ENCODE measurements at places on chromosomes 1 and 21.

DNA sequence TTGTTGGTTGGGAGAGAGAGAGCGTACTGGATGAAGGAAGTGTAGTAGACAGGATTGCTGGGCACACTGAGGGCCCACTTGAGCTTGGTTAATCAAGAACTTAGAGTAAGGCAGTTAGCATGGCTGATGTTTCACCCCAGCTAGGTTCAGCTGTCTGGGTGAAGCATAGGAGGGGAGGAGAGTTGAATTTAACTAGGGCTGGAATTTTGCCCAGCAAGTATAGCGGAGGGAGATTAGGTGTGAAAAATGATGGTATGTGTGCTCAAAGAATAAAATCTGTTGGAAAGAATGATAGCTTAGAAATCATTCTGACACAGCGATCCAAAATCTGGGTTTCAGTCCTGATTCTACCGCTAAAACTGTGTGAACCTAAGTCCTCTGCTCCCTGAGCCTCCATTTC is 461.5 kb upstream of the PROX1 start:
- no peak for DNase-seq

- DNase-seq, result no peak
These were observed 104.7 kb downstream of the CASZ1 start for GRCh38 chr1:10691740-10692125.

- DNase-seq, result no peak
These were observed 676 bp upstream of the PADI2 start for GRCh38 chr1:17119773-17120480.

- peak; percentile 54 for DNase-seq
These were observed at the start of gene RCC2 for GRCh38 chr1:17439250-17440073. Gene RCC2 (minus strand): TSS chr1:17439677. CDS start chr1:17438514, 1,163 bp downstream.

DNA sequence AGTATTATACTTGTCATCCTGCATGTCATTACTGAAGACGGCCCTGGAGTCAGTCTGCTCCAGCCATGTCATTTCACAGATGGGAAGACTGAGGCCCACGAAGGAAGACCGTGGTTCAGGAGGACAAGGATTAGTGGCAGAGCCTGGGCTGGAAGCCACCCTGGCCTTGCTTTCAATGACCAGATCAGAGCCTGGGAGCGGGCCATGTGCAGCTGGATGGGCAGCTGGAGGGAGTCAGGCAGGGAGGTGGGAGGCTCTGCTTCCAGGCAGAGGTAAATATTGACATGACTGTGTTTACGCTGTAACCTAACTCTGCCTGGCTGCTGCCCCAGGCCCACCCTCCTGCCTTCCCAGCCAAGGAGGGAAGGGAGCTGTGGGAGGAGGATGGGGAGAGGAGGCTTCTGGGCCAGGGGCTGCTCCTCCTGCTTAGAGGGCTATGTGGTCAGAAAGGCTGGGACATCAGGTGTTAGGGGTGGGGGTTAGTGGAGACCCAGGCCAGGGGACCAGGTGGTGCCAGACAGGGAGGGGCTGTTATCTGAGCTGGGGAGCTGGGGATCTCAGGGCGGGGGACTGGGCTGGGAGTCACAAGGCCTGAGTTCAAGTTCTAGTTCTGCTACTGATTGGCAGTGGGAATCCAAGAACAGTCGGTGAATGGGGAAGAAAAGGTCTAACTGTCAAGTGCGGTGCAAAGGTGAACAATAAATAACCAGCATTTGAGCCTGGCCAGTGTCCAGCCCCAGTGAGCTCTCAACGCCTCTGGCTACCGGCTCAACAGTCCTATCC is 48.5 kb upstream of the ECE1 start:
- no peak for DNase-seq

DNA sequence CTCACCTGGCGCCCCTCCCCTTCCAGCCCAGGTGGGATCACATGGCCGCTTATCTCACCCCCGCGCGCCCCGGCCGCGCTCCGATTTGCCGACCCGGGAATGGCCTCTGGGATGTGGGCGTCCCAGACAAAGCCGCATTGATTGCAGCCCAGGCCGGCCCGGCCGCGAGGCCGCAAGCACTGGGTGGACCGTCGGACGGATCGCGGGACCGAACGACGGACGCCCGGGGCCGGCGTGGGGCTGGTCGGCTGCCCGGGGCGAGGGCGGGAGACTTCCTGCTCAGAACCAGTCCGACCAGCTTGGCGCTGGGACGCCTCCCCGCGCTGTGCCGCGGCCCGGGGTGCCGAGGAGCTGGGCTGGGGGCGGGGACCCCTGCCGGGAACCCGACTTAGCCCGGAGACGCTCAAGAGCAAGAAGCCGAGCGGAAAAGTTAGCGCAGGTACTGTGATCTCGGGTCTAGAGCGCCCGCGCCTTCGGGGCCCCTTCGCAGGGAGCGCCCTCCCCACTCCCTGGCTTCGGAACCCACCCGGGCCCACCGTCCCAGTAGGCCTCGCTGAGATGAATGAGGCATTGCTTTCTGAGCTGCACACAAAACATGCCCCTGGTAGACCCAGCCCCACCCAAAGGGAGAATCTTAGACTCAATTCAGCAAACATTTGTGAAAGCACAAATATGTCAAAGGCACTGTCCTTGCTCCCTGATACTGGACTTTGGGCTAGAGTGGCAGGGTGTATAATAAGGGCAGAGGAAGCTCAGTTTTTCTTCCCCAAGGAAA is 415 bp upstream of the LAD1 start:
- DNase-seq, result no peak

- no peak for DNase-seq
These were observed 36.0 kb upstream of the DISC1 start for GRCh38 chr1:231590453-231591198.

- DNase-seq, result no peak
These were observed 1.3 kb downstream of the DLGAP3 start for GRCh38 chr1:34928066-34928696.

DNA sequence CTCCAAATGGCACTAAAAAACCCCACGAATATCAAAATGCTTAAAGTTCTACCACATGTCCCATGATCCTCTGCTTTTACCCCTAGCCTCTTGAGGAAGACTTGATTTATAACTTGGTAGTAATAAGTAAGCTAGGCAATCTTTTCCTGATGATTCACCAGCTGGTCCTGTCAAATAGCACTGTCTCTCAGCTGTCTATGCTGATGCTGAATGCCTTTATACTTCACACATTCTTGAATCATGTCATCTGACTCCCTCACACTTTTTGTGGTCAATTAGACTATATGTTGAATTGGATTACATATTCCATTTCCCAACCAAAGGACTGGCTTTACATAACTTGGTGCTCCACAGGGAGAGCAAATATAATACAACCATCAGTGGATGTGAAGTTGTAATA is 16.6 kb downstream of the C21orf91 start:
- no peak for DNase-seq

DNA sequence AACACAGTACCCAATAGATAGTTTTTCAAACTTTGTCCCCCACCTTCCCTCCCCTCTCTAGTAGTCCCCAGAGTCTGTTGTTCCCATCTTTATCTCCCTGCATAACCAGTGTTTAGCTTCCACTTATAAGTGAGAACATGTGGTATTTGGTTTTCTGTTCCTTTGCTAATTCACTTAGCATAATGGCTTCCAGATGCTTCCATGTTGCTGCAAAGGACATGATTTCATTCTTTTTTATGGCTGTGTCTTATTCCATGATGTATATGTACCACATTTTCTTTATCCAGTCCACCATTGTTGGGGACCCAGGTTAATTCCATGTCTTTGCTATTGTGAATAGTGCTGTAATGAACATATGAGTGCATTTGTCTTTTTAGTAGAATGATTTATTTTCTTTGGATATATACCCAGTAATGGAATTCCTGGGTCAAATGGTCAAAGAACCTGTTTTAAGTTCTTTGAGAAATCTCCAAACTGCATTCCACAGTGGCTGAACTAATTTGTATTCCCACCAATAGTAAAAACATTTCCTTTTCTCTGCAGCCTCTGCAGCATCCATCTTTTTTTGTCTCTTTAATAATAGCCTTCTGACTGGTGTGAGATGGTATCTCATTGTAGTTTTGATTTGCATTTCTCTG is 126.0 kb downstream of the AK5 start:
- no peak for DNase-seq

- DNase-seq, result no peak
These were observed 36.8 kb downstream of the DHCR24 start for GRCh38 chr1:54850069-54850730.

- no peak for DNase-seq
These were observed 239.5 kb downstream of the HMCN1 start for GRCh38 chr1:185973645-185974044.

DNA sequence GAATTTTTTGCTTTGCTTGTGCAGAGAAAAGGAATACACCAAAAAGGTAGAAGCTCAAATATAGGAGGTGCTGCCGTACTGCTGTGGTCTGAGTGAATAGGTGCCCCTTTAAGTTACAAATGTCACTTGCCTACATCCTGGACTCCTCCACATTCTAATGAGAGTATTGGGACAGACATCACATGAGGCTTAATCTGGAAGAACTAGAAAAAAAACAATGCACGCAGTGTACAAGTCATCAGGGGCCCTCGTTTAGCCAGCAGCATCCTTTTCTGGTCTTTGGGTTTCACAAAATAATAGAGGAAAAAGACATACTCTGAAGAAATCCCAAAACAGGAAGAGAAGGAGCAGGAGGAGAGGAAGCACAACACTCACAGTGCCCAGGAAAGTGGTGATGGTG is 89.3 kb downstream of the SLC44A5 start:
- DNase-seq, result no peak

GRCh38 chr1:236141447-236142252 is 689 bp upstream of the GPR137B start:
- no peak for DNase-seq

DNA sequence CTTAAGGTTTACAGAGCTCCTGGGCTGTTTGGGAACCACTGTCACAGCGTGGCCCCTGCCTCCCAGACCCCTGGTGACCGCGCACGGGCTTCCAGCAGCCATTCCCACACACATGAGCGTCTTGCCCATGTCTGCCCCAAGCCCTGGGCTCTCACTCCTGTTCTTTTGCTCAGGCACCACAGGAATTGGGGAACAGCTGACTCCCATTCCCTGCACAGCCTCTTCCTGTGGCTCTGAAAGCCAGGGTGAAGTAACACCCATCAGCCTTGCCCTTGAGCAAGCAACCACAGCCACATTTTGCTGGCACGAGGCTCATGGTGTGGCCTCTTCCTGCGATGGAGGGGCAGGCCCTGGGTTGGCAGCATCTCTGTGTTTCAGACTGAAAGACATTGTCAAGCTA is 14.3 kb upstream of the GPR157 start:
- no peak for DNase-seq

GRCh38 chr1:222877854-222878253 is 63.0 kb downstream of the DISP1 start:
- DNase-seq, result no peak

GRCh38 chr1:214419650-214420049 is 131.8 kb downstream of the PTPN14 start:
- no peak for DNase-seq

- DNase-seq, result no peak
These were observed 574 bp downstream of the IGSF9 start for GRCh38 chr1:159944623-159945455.

DNA sequence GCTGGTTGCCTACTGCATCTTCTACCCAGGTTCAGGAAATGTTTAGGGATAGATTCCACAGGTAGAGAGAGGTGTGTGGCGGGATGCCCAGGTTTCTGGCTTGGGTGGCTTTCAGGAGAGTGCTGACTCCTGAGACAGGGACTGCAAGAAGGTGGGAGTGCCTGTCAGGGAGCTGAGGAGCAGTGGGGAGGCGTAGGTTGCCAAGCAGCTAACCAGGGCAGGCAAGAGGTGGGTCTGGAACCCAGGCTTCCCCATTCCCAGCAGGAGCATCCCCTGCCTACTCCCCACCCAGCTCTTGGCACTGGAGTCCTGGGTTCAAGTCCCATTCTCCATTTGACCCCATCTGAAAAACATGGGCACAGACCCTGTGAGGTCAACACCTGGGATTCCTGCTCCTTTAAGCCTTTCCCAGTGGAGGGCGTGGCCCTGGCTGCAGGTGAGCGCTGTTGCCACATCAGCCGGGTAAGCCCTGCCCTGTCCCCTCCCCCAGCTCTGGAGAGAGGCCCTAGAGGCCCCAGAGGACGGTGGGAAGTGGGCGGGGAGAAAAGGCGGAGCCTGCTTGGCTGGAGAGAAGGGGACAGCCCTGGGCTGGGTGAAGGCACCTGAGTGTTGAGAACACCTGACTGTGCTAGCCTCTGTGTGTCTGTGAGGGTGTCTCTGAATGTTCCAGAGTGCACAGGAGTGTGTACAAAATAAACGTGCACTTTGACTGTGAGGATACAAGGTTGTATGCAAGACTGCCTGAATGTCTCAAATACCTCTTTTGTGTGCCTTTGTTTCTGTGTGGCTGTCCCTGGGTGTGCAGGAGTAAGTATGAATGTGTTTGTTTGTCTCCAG is 14.0 kb upstream of the SYNC start:
- DNase-seq, result peak; percentile 79

GRCh38 chr1:147581459-147581858 is 40.2 kb downstream of the BCL9 start:
- no peak for DNase-seq

- DNase-seq, result no peak
These were observed 382.1 kb upstream of the B3GALT2 start for GRCh38 chr1:193568512-193568911.

- no peak for DNase-seq
These were observed 9.8 kb downstream of the SLC9A1 start for GRCh38 chr1:27144920-27145661.

GRCh38 chr1:235093013-235093695 is 35.5 kb downstream of the TOMM20 start:
- DNase-seq, result no peak

GRCh38 chr1:26530895-26531598 is 1.5 kb downstream of the RPS6KA1 start:
- DNase-seq, result no peak

DNA sequence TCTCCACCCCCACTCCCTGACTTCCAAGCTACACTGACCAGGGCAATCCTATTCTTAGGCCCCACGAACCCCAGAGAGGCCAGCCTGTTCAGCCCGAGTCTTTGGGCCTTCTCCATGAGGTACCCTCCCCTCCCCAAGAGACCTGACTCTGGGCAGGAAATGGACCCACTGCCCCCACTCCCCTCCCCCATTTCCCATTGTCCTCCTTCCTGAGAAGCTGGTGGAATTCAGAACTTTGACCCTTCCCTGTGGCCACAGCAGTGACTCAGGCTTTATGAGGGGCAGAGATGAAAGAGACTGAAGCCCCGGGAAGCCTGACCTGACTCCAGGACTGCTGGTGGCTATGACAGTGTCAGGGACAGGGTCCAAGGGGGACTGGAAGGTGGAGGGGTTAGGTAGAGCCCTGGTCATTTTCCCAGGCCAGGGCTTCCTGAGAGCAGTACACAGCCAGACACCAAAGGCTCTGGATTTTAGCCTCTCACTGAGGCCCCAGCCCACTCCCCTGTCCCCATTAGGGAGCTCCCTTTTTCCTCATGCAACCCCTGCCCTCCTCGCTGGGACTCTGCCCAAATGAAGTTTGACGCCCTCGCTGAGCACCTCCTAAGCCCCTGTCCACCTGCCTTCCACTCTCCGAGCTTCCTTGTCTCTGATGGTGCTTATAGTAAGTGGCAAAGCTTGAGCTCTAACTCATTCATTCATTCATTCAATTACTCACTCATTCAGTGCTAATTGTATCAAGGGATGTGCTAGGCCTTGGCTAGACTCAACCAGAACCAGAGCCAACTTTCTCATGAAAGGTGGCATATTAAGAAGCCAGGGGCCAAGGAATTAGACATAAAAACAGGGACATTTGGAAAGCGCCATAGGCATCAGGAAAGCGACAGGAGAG is 3.0 kb downstream of the CRYBG2 start:
- no peak for DNase-seq

Data from urinary bladder (tissue), 4 donors.